Activated CD4-positive, alpha-beta memory T cell treated with anti-CD3 and anti-CD28 coated beads, Interleukin-2, amount 10 ng/mL, durations not matched to agents 7 days and 5 days (primary cell): ENCODE measurements at places on chromosomes 7 and 10. TPM values are rescaled to one million over a fixed set of nuclear protein-coding genes. Genes with fewer than 3 reads are reported as not detected.

The TMEM130 gene
- total RNA-seq: not detected

The C10orf105 gene
- 0.25 TPM for total RNA-seq

The GPR158 gene
- not detected for total RNA-seq

The MORN4 gene
- total RNA-seq: 4.3 TPM

The NPFFR1 gene
- not detected for total RNA-seq

The CPA1 gene
- total RNA-seq: not detected

The LAMB4 gene
- not detected for total RNA-seq

The PNLIPRP3 gene
- total RNA-seq: not detected

The BICC1 gene
- total RNA-seq: 0.08 TPM

The STEAP1B gene
- total RNA-seq: 0.33 TPM
